ENCODE measurements at places on chromosomes 11 and 22.

GRCh38 chr22:25736378-25737011 lies 5.5 kb upstream of the MYO18B start:
- DNase-seq: no peak

- no peak for DNase-seq
Observed at GRCh38 chr22:20970939-20971657, 4.0 kb downstream of the AIFM3 start.

- no peak for DNase-seq
Observed at GRCh38 chr22:48919187-48919590, 908.5 kb downstream of the BRD1 start.

DNA sequence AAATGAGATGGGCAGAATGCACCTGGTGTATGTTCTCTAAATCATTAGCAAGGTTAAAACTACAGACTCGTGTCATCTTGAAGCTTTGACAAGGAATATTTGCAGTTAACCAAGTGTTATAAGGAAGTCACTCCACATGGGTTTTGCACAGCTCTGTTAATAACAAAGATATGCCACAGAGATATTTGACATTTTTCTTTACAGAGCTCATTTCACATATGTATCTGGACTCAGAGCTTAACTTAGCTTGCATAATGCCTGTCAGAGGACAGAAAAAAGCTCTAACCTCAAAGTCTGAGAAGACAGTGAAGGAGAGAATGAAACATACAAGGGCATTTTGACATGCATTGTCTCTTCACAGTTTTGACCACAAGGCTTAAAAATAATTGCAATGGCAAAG lies 105.5 kb downstream of the C11orf87 start:
- DNase-seq: peak; percentile 7

DNA sequence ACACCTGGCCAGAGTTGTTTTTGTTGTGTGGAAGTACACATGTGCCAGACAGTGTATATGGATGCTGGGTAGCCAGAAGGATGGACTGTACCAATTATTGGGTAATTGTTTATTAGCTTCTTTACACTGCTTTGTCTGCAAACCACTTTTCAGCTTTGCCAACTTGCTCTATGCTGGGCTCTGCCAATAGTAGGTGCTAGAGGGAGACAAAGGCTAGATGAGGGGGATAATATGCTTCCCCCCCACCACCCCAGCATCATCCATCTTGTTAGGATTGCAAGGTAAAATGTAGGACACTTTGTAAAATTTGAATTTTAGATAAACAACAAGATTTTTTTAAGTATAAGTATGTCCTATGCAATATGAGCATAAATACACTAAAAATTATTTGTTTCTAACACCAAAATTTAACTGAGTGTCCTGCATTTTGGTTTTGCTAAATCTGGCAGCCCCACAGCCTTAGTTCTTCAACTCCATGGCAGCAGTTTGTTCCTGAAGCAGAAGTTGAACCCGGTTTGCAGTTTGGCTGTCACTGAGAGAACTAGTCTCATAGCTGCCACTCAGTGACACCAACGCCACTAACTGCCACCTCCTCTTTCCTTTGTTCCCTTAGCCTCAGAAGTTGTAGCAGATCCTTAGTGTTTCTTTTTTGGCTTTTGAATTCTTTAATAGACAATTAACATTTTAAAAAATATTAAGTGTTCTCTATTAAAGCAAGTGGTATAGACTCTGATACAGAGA lies 78.8 kb downstream of the CCDC81 start:
- no peak for DNase-seq

- DNase-seq: peak; percentile 9
Observed at GRCh38 chr11:93700830-93701229, 39.3 kb downstream of the CEP295 start.

GRCh38 chr22:24161909-24162308 lies 19.4 kb upstream of the SUSD2 start:
- no peak for DNase-seq

- DNase-seq: no peak
Observed at GRCh38 chr11:2088284-2088683, 50.9 kb downstream of the IGF2 start.

GRCh38 chr22:37274380-37274862 lies 7.9 kb upstream of the CYTH4 start:
- DNase-seq: no peak

GRCh38 chr22:42353883-42354727 lies 78.1 kb downstream of the NFAM1 start:
- DNase-seq: peak; percentile 61

DNA sequence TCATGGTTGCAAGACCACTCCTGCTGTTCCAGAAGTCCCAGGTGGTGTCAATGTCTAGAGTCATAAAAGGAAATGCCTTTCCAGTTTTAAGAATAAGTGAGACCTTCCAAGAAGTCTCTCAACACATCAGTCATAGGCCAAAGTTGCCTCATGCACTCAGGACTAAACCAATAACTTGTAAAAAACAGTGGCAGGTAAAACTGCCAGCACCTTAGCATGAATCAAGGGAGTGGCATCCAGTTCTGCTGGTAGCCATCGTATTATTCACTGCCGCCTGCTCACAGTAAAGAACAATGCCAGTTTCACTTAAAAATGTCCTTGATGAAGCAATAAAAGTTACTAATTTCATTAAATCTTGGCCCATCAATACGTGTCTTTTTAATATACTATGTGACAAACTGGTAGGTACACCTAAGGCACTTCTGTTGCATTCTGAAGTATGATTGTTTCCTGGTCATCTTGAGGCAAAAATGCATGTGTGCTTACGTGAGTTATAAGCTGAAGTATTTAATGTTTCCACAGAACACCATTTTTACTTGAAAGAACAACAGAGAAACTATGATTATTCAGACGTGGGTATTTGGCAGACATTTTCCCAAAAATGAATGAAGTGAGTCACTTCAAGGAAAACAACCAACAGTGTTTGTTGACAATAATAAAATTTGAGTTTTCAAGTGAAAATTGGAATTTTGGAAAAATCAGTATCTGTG lies 125.2 kb upstream of the SNX19 start:
- DNase-seq: peak; percentile 47

DNA sequence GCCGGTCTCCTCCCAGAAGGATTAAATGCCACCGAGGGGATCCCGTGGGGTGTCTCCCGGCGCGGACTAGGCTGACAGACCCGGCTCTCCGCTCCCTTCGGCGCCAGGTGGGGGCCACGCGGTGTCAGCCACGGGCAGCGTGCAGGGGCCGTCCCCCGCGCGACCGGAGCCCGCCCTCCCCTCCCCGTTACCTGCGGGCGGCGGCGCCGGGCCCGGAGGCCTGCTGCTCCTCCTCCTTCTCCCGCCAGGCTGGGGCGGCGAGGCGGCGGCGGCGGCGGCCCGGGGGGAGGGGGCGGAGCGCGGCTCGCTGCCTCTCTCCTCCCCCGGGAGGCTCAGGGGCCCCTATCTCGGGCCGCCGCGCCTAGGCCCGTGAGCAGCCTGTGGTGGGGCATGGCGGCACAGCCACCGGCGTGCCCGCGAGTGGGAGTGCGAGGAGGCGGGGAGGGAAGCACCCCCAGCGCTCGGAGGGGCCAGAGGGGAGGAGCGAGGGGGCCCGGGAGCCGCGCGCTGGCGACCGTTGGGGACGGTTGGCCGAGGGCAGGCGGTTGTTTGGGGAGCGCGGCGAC lies 450 bp downstream of the ZBTB44 start:
- peak; percentile 77 for DNase-seq

GRCh38 chr11:121681550-121682268 lies 228.9 kb upstream of the SORL1-AS1 start:
- DNase-seq: peak; percentile 41

GRCh38 chr22:37455896-37456295 lies 28.6 kb upstream of the ELFN2 start:
- DNase-seq: no peak

DNA sequence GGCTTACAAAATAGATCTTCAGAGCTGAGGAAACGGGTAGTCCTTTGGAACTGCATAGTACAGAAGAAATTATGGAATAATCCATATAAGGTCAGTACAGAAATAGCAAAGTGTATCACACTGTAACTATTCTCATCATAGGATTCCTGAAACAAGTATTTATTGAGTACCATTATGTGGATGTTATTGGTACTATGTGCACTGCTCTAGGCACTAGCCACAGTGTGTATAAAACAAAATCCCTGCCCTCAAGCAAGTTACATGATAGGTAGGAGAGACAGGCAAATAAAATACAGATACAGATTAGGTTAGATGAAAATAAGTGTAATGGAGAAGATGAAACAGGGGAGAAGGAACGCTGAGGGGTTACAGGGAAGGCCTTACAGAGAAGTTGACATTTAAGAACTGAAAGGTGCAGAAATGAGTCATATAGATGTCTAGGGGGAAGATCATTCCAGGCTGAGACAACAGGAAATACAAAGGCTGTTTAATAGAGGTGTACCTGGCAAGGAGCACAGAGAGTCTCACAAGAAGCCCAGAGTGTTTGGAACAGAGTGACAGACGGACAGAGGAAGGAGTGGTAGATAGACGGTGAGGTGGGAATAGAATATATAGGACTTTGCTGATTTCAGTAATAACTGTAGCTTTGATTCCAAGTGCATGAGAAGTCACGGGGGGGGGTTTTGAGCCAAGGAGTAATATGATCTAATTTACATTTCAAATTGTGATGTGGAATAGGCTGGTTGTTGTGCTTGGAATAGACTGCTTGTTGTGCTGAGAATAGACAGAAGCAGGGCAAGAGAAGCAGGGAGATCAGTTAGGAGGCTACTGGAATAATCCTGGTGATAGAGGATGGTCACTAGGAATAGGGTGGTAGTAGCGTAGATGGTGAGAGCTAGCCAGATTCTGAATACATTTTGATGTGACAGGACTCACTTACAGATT lies 13.7 kb downstream of the RNF141 start:
- DNase-seq: peak; percentile 21

- no peak for DNase-seq
Observed at GRCh38 chr11:67268081-67268961, 2.0 kb downstream of the GRK2 start.

DNA sequence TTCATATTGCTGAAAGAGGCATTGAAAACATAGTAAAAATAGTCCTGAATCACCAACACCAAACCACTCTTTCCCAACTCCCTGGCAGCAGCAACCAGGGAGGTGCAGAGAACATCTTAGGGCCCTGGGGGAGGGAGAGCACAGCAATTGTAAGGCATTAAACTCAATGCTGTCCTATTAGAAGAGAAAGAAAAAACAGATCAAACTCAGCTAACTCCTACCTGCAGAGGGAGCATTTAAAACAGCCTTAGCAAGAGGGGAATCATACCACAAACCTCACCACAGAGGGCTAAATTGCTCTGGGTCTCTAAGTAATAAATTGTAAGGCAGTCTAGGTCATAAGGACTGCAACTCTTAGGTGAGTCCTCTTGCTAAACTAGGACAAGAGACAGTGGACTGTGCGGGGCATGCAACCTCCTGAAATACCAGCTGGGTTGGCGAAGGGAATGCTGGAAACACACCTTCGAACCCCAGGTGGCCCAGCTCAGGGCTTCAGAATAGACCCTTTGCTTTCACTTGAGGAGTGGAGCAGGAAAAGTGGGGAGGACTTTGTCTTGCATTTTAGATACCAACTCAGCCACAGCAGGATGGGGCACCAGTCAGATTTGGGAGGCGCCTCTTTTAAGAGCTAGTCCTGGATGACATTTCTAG lies 697.1 kb upstream of the FAT3 start:
- no peak for DNase-seq

DNA sequence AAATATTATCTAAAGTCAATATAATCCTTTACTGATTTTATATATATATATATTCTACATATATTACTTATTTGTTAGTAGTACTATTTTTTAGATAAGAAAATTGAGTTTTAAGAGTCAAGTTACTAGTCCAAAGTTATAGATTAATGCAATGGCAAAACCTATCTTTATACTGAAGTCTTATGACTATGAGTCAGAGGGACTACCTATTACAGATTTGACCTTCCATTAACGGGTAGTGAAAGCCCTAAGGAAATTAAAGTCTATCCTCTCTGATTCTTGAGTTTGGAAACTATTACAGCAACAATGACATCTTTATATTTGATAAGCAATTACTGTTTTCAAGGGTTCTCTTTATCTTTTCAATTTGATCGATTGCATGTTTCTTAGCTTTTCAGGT lies 315.8 kb downstream of the CASP12 start:
- DNase-seq: peak; percentile 21

- no peak for DNase-seq
Observed at GRCh38 chr22:33842421-33843094, 77.7 kb downstream of the LARGE1 start.

- DNase-seq: no peak
Observed at GRCh38 chr11:12100841-12101242, 9.5 kb upstream of the MICAL2 start.

GRCh38 chr22:43777286-43777685 lies 34.8 kb downstream of the EFCAB6 start:
- peak; percentile 67 for DNase-seq

GRCh38 chr22:30201945-30202344 lies 44.6 kb downstream of the LIF start:
- DNase-seq: peak; percentile 90

GRCh38 chr11:71252770-71253730 lies 673 bp upstream of the SHANK2 start:
- peak; percentile 55 for DNase-seq

- no peak for DNase-seq
Observed at GRCh38 chr11:87002918-87003317, 34.8 kb upstream of the TMEM135 start.

- no peak for DNase-seq
Observed at GRCh38 chr11:72773696-72774095, 20.2 kb downstream of the STARD10 start.

DNA sequence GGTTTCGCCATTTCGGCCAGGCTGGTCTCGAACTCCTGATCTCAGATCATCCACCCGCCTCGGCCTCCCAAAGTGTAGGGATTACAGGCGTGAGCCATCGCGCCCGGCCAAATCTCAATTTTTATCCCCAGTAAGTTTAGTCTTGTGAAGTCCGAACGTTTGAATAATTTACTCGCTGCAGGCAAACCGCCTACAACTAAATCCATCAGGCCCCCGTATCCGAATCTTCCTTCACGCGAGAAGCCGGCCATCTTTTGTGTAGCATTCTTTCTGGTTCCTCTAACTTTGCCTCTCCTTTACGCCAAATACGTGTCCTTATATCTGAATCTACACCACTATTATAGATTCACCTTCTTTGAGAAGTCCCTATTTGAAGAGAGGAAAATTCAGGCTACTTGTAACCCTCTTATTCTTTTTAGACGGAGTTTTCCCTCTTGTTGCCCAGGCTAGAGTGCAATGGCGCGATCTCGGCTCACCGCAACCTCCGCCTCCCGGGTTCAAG lies 581 bp upstream of the EIF3L start:
- DNase-seq: peak; percentile 47

DNA sequence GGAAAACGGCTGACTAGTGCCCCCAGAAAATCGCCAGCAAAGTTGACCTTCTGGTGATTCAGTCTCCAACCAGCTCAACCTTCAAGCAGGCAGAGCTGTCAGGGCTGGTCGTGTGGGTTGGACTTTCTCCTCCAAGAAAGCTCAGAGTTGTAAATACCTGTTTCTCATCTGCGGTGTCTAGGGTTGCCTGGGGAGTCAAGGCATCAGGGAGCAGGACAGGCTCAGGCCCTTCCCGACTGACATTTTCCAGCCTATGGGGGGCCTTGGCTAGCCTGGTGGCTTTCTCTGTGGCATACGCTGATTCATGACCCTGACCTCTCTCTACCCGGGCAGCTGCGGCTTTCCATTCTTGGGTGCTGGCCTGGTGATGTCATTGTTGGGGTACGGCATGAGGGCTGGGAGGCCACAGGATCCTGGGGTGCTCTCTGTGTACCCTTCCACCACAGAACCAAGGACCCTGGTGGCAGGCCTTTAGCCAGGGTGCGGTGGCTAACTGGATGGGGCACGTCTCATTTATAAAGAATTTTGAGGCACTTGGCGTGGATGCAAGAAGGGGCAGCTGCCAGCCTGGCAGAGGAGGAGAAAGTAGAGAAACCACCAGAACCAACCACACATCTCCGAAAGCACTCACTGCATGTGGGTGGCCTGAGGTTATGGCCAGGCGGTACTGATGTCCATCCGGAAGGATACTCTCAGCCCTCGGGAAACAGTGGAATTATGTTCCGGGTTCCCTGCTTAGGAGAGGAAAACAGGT lies 64.9 kb downstream of the BCR start:
- DNase-seq: no peak

Measured in foreskin fibroblast (primary cell).